ENCODE measurements at places on chromosomes 16 and 17.

DNA sequence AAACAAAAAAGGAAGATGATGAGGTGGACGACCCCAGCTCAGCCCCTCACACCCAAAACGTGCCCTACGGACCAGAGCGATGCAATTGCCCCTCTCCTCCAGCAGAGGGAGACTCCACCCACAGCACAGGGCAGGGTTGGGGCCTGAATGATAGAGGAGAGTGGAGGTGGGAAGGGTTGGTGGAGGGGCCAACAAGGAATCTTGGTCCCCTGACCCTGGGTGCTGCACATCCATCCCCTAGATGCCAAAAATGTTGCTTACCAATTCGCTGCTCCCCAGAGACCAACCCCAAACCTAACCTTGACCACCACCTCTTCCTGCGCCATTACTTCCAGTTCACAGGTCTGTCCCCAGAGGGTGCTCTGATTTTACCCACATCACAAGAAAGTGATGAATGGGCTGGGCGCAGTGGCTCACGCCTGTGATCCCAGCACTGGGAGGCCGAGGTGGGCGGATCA lies 12.9 kb downstream of the P2RX5 start:
- DNase-seq: no peak

DNA sequence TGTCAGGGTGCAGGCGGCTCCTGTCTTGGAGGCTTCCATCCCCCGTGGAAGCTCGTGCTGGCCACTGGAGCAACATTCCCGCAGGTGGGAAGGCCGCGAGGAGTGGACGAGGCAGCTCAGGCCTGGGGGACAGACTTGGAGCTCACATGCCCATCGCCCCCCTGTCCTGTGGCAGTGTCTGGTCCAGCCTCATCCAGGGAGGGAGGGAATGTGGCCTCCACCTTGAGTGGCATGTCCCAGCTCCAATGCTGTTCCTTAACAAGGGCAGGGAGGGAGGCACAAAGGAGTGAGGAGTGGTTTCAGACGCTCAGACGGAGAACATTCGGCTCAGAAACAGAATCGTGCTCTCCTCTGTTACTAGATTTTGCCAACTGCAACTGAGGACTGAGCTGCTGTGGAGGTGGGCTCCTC lies 159.4 kb upstream of the CHMP6 start:
- peak; percentile 27 for DNase-seq

DNA sequence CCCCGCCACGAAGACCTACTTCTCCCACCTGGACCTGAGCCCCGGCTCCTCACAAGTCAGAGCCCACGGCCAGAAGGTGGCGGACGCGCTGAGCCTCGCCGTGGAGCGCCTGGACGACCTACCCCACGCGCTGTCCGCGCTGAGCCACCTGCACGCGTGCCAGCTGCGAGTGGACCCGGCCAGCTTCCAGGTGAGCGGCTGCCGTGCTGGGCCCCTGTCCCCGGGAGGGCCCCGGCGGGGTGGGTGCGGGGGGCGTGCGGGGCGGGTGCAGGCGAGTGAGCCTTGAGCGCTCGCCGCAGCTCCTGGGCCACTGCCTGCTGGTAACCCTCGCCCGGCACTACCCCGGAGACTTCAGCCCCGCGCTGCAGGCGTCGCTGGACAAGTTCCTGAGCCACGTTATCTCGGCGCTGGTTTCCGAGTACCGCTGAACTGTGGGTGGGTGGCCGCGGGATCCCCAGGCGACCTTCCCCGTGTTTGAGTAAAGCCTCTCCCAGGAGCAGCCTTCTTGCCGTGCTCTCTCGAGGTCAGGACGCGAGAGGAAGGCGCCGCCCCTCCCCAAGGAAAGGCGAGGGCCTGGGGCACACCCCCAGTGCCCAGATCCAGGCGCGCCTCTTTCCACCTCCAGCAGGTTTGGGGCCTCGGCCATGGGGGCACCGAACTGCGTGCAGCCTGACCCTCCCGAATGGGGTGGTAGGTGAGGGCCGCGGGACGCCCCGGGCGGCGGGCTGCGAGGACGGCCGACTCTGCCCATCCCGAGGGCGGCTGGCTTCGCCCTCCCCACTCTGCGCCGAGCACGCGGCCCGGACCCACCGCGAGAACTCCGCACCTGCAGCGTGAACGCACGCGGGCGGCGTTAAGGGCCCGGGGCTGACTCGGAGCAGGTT lies 664 bp downstream of the HBQ1 start:
- peak; percentile 81 for DNase-seq

- DNase-seq: no peak
Measured at GRCh38 chr17:60664022-60664421, 13.6 kb upstream of the BCAS3 start.

DNA sequence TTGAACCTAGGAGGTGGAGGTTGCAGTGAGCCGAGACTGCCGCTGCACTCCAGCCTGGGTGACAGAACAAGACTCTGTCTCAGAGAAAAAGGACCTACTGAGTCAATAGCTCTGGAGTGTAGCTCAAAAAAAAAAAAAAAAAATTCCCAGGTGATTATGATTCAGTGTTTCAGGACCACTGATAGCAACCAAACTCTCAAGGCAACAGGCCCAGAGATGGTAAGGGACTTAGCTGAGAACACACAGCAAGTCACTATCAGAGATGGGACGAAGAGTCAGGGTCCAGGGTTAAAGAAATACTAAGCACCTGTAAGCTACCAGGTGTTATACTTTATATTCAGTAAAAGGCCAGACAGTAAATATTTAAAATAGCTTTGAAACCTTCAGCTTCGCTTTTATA lies 335.3 kb downstream of the XYLT1 start:
- no peak for DNase-seq

GRCh38 chr17:491086-492021 lies 138.7 kb upstream of the RPH3AL start:
- DNase-seq: no peak

DNA sequence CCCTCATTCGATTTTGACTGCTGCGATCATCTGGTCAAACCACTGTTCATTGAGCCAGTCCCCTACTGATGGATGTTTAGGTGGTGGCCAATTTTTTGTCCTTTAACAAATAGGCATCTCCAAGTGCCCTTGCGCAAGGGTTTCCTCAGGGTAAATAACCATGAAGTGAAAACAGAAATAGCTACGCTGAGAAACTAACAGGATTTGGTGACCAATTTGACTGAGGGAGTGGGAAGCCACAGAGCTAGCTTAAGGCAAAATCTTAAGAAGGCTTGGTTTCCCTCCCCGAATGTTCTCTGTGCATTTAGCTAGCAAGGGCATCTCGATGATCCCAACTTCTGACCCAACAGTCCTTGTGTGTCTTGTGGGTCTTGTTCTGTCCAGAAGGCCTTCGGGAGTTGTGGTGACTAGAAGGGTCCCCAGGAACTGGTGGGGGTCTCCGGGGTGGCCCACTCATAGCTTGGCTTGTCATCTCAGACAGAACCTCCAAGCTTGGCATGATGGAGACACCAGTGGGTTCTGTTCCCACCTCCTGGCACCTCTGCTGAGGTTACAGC lies 117.2 kb downstream of the SOCS1 start:
- no peak for DNase-seq

- no peak for DNase-seq
Measured at GRCh38 chr17:73126716-73127473, 34.4 kb upstream of the SLC39A11 start.

- no peak for DNase-seq
Measured at GRCh38 chr17:10025976-10026901, 121.2 kb upstream of the RCVRN start.

DNA sequence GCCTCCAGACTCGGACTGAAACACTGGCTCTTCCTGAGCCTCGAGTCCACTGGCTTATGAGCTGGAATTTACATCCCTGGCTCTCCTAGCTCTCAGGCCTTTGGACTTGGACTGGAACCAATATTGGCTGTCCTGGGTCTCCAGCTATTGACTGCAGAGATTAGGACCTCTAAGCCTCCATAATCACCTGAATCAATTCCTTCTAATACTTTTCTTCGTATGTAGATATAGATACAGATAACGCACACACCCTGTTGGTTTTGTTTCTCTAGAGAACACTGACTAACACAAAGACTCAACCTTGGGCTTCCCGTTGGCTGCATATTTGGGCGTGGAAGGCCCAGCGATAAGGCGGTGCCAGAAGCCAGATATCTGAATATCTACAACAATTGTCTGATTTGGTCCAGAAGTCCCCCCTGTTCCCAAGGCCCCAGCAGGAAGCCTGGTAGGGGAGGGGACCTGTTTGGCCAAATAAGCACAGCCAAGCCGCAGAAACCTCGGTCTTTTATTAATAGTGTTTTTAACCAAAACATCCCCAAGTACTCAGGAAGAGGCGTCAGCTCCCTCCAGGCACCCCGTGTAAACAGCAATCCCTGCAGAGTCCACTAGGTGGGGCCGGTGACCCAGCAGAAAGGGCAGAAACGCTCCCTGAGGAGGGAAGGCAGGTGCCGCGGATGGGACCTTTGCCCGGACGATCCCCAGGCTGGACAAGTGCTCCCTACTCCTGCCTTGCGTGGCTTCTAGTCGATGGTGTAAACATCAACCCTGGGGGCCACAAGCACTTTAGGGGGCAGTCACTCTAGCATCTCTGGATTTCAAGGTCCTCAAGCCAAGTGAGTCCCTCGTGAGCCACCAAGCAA lies 57.0 kb downstream of the ABR start:
- no peak for DNase-seq

DNA sequence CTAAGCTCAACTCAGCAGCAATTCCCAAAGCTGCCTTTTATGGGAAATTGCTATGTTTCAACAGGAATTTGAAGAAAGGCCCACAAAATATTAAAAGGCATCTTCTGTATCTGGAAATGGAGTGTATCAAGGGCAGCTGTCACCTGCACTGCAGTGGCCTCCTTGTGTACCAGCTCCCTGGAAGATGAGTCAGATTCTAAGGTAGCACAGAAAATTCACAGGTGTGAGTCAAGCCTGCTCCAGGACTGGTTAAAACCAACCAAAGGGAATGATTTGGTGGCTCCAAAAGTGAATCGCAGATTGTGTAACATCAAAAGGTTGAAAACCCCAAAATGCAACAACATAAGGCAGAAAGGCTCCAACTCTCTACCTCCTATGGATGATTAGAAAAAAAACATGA lies 296.4 kb downstream of the GRIN2A start:
- DNase-seq: no peak

- no peak for DNase-seq
Measured at GRCh38 chr17:290121-290521, 62.5 kb downstream of the RPH3AL start.

DNA sequence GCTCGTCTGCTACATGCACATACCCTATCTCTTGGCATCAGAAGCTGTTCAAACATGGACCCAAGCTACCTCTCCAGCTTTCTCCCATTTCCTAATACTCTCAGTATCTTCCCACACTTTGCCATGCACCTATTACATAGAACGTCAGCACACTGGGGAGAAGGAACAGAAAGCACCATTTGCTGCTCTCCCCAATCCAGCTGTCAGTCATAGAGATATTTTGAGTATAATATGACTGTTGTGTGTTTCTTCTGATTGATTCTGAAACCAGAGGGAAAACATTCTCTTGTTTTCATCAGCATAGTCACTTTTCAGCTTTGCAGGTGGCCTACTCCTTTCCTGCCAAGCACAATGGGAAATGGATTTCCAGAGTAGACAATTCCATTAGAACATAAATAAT lies 107.1 kb downstream of the ADAMTS18 start:
- no peak for DNase-seq

- no peak for DNase-seq
Measured at GRCh38 chr17:9241774-9242496, 220.6 kb downstream of the NTN1 start.

GRCh38 chr17:50272711-50273653 lies 1.3 kb upstream of the TMEM92 start:
- no peak for DNase-seq

DNA sequence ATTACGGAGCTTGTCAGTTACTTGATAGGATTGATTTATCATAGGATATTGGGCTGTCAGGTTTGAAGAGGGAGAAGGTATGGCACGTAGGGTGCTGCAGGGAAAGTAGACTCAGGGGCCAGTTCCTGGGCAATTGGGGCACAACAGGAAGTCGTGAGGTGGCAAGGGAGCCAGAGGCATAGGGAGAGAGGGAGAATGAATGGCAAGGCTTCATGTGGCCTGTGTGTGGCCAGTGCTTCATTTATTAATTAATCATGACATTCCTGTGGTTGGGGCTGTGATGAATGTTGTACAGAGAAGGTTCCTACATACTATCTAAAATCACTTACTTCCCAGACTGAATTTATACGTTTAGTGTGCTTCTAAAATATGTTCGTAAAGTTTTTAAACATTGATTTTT lies 19.3 kb downstream of the MFSD11 start:
- no peak for DNase-seq

GRCh38 chr17:82267575-82268379 lies 5.7 kb downstream of the CSNK1D start:
- no peak for DNase-seq

- peak; percentile 42 for DNase-seq
Measured at GRCh38 chr17:48804936-48805411, 12.1 kb downstream of the TTLL6 start.

DNA sequence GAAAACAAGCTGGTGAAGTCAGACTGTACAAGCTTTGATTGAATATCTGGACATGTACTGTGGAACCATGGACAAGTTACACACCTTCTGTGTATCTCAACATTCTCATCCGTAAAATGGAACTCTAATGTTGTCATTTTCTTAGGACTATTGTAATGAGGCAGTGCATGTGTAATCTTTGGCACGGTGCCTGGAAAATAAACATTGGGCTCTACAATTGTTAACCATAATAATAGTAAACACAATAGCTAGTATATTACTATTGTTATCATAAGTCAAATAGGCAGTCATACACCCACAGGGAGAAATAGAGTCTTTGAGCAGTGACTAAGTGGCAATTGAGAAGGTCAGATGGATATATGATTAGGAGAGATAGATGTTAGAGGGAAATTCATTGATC lies 39.8 kb upstream of the ANKFN1 start:
- DNase-seq: no peak

GRCh38 chr16:55700961-55701360 lies 45.2 kb downstream of the SLC6A2 start:
- DNase-seq: no peak

DNA sequence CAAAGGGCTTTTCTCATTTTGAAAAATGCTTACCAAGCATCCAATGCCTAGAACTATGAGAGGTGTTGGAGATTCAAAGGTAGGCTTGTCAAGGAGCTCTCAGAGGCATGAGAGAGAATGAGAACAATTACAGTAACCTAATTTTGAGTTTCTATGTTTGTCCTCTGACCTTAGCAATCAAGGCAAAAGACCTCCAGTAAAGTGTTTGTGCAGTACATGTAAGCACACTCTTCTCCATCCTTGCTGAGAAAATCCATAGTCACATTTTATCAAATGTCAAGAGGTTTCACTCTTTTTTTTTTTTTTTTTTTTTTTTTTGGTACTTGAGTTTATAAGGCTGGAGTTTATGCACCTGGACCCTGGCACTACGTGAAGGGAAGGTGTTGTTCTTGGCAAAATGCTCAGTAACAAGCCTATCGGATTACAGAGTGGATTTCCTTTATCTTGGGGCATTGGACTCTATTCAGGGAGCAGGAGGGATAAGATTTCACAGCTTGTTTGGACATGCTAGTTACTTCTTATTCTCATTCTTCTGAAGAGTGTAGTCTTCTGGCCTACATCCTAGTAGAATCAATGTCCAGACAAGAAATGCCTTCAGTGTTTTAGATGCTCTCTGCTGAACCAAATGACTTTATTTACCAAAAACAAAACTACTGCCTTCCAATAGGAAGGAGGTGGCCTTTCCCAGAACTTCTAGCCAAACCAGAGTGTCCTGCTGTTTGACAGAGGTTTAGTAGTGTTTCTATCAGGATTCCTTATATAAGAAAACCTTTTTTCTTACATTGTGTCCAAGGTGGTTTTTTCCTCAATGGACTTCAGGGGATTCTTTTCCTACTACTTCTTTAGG lies 21.9 kb downstream of the KCNJ2 start:
- no peak for DNase-seq

- no peak for DNase-seq
Measured at GRCh38 chr16:45454-45853, 8.0 kb downstream of the POLR3K start.

GRCh38 chr16:58265480-58266052 lies 29.3 kb downstream of the PRSS54 start:
- no peak for DNase-seq
